Natural killer cell (primary cell): ENCODE measurements at places on chromosomes 7 and 10. TPM values are rescaled to one million over a fixed set of nuclear protein-coding genes. Genes with fewer than 3 reads are reported as not detected.

Gene MSMB
- total RNA-seq, result not detected

Gene UCN3
- not detected for total RNA-seq

Gene LBX1
- total RNA-seq, result not detected

Gene C10orf53
- total RNA-seq, result not detected

Gene DLX5
- total RNA-seq, result not detected

Gene BTBD16
- total RNA-seq, result not detected

Gene GATA3
- total RNA-seq, result 68.8 TPM

Gene ARHGAP12
- total RNA-seq, result 40.2 TPM

DNA sequence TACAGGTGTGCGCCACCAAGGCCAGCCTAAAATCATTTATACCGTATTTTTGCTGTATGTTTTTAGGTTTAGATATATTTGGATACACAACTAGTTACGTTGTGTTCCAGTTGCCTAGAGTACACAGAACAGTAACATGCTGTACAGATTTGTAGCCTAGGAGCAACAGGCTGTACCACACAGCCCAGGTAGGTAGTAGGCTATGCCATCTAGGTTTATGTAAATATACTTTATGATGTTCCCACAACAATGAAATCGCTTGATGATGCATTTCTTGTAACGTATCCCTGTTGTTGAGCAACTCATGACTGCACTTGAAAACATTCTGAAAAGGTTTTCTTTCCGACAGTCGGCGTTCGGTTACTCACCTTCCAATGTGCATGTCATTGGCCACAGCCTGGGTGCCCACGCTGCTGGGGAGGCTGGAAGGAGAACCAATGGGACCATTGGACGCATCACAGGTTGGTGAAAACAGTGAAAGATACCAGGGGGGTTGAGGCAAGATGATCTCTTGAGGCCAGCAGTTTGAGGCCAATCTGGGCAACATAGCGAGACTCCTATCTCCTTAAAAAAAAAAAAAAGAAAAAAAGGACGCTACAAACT, 7.7 kb downstream of the PNLIP start:
- H3K27ac ChIP-seq, result no peak overlapping the region
- H3K27me3 ChIP-seq, result no peaks in the 10 kb centered on the region
- no peaks in the 10 kb centered on the region for H3K36me3 ChIP-seq
- H3K4me1 ChIP-seq, result no peaks in the 10 kb centered on the region
- H3K4me3 ChIP-seq, result no peak overlapping the region

- no peak overlapping the region for H3K4me3 ChIP-seq
- H3K27ac ChIP-seq, result no peak overlapping the region
- H3K36me3 ChIP-seq, result no peaks in the 10 kb centered on the region
- no peaks in the 10 kb centered on the region for H3K4me1 ChIP-seq
- DNase-seq, result no peak
Observed at GRCh38 chr7:20033621-20034400, 183.4 kb downstream of the MACC1 start.

GRCh38 chr10:81040031-81040430, 502.3 kb downstream of the SH2D4B start:
- no peaks in the 10 kb centered on the region for H3K4me1 ChIP-seq
- no peaks in the 10 kb centered on the region for H3K27me3 ChIP-seq
- H3K4me3 ChIP-seq, result no peak overlapping the region
- no peak for DNase-seq

GRCh38 chr7:116955801-116956476, 2.6 kb downstream of the ST7 start:
- no peaks in the 10 kb centered on the region for H3K27me3 ChIP-seq
- peaks cover 11% of the 10 kb centered on the region for H3K4me1 ChIP-seq
- no peaks in the 10 kb centered on the region for H3K36me3 ChIP-seq
- no peak overlapping the region for H3K27ac ChIP-seq
- DNase-seq, result peak; percentile 17

DNA sequence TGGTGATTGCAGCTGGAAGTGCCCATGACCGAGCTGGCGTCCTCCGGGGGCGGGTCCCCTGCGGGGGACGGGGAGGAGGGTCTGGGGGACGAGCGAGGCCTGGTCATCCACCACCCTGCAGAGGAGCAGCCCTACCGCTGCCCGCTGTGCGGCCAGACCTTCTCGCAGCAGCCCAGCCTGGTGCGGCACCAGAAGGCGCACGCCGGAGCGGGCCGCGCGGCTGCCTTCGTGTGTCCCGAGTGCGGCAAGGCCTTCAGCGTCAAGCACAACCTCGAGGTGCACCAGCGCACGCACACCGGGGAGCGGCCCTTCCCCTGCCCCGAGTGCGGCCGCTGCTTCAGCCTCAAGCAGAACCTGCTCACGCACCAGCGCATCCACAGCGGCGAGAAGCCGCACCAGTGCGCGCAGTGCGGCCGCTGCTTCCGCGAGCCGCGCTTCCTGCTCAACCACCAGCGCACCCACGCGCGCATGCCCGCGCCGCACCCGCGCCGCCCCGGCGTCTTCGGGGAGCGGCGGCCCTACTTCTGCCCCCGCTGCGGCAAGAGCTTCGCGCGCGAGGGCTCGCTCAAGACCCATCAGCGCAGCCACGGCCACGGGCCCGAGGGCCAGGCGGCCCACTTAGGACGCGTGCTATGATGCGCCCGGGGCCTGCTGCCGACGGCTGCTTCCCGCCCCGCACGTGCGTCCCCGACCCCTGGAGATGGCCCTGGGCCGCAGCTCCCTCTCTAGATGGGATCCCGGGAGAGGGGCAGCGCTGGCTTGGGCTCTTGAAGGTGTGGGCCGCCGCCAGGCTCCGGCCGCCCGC, 28.7 kb downstream of the ZNF775 start:
- H3K4me3 ChIP-seq, result no peak overlapping the region
- peaks cover 43% of the 10 kb centered on the region for H3K4me1 ChIP-seq
- peaks cover 12% of the 10 kb centered on the region for H3K36me3 ChIP-seq
- H3K27ac ChIP-seq, result peak overlapping the region; percentile 89
- DNase-seq, result no peak

DNA sequence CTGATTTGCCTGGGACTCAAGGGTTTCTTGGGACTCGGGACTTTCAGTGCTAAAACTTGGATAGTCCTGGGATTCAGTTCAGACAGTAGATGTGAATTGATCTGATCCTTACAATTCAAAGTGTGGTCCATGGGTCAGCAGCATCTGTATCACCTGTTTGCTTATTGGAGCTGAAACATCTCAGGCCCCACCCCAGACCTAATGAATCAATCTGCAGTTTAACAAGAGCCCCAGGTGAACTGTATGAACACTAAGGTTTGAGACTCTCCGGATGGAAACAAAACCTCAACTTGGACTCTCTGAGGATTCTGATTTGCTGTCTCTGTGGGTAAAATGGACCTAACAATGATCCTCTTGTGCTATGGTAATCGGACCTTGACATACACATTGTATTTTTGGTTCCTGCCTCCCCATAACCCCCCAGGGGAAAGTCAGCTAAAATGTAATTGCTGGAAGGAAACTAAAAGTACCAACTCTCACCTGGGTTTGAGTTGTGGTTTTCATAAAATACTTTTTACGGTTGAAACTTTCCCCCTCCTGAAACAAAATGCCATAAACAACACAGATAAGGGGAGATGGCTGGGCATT, 11.7 kb downstream of the CYP26A1 start:
- no peaks in the 10 kb centered on the region for H3K4me1 ChIP-seq
- H3K36me3 ChIP-seq, result no peaks in the 10 kb centered on the region
- no peak for DNase-seq
- no peak overlapping the region for H3K4me3 ChIP-seq

- H3K27me3 ChIP-seq, result no peaks in the 10 kb centered on the region
- no peak overlapping the region for H3K4me3 ChIP-seq
- H3K36me3 ChIP-seq, result no peaks in the 10 kb centered on the region
- no peaks in the 10 kb centered on the region for H3K4me1 ChIP-seq
- no peak overlapping the region for H3K27ac ChIP-seq
- no peak for DNase-seq
Observed at GRCh38 chr7:153430931-153431330, 621.3 kb upstream of the DPP6 start.

DNA sequence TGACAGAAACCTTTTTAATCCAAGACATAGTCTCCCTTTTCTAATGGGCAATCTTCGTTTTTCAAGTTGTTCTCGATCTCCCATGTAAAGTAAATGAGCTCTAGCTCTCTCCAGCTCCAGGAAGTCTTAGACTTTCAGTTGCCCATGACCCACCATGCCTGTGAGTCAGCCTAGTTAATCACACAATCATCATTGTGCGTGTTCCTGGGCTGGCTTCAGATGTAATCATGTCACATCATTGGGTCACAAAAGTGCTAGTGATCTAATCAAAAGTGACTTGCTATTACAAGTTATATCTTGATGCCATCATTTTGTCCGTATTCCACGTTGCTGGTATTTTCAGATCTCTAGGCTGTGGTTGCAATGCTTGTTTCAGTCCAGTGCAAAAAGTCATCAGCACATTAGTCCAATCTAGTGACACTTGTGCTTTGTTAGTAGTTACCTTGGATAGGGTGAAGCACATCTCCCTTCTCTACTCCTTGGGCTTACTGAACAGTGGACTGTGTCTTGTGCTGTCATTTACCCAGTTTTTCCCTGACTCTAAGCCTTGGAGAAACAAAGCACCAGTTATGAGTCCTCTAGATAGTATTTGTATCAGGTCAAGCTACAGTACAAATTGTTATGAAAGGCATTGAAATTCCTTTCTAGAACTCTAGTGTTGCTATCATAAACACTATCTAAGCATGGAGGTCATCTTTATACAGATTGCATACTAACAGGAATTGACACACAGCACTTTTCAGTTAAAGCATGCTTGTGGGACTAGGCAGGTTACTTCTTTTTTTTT, 316.6 kb downstream of the GFRA1 start:
- H3K27ac ChIP-seq, result no peak overlapping the region
- DNase-seq, result no peak
- H3K4me1 ChIP-seq, result no peaks in the 10 kb centered on the region
- H3K27me3 ChIP-seq, result no peaks in the 10 kb centered on the region
- no peak overlapping the region for H3K4me3 ChIP-seq

- no peaks in the 10 kb centered on the region for H3K4me1 ChIP-seq
- DNase-seq, result no peak
- no peaks in the 10 kb centered on the region for H3K27me3 ChIP-seq
- H3K27ac ChIP-seq, result no peak overlapping the region
- H3K4me3 ChIP-seq, result no peak overlapping the region
Observed at GRCh38 chr10:82768040-82768439, 893.0 kb downstream of the NRG3 start.

DNA sequence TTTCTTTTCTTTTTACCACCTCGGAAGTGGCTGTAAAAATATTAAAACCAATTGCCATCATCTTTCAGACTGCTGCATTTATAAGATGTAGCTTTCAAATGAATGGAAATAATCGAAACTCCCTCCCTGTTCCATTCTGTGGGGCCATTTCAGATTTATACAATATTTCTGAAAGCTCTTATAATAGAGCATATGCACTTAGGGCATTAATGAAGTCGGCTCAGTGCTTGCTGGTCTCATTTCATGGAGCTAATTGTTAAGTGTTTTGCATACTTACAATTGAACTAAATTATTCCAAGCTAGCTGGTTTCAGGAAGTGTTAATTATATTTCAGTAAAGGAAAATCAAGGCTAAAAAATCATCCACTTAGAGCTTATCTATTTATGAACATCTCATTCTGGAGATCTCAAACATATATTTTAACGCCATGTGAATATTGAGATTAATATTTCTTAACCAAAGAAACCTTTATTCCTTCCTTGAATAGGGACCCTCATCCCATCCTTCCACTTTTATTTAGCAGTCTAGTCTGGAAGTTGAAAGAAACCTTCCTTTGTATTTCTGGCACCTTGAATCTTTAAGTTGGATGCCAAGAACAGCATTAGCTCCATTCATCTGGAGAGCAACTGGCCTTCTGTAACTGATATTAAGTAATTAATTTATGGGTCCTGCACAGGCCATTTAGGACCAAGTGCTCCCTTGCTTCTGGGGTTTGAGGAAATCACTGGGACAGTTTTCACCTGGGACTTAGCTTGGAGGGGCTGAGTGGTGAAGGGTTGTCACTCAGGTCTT, 45.1 kb downstream of the RPS24 start:
- H3K4me1 ChIP-seq, result no peaks in the 10 kb centered on the region
- no peak overlapping the region for H3K27ac ChIP-seq
- H3K4me3 ChIP-seq, result no peak overlapping the region
- no peak for DNase-seq
- H3K27me3 ChIP-seq, result no peaks in the 10 kb centered on the region
